ENCODE measurements at places on chromosomes 16 and 17.

GRCh38 chr17:34614698-34615097 is 35.3 kb downstream of the TMEM132E start:
- DNase-seq = no peak

DNA sequence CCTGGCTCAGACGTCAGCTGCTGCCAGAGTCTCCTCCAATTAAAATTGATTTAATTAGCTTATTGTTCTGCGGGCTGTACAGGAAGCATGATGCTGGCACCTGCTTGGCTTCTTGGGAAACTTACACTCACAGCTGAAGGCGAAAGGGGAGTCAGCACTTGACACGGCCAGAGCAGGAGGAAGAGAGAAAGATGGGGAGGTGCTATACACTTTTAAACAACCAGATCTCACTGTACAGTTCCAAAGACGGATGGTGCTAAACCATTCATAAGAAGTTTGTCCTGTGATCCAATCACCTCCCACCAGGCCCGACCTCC is 1.4 kb upstream of the PRDM7 start:
- DNase-seq = no peak

- no peak for DNase-seq
Measured at GRCh38 chr17:80109066-80109660, 7.8 kb downstream of the GAA start.

- no peak for DNase-seq
Measured at GRCh38 chr16:12541672-12542071, 262.0 kb downstream of the CPPED1 start.

DNA sequence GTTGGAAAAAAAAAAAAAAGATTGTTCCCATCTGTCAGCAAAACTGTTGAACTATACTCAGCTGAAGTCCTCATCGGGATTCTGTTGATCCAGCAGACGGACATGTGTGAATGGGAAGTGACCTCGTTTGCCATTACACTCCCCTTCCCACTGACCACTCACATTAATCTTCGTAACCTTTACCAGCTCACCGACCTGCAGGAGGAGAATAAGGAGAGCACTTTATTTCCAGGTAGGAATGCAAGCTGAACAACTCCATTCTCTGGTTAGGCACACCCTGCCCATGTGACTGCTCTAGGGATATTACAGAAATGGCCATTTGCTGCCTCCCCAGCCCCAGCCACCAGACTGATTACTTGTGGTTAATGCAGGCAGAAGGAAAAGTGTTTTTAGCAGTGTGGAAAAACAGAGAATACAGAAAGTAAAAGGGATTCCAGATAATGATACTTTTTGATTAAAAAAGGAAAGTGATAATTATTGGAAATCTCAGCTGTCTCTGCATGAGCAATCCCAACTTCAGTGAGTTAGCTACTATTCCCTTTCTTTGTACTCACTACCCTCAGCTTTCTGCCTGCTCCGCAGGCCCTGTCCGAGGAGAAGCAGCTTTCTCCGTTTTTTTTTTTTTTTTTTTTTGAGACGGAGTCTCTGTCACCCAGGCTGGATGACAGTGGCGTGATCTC is 23.6 kb upstream of the YWHAE start:
- no peak for DNase-seq

DNA sequence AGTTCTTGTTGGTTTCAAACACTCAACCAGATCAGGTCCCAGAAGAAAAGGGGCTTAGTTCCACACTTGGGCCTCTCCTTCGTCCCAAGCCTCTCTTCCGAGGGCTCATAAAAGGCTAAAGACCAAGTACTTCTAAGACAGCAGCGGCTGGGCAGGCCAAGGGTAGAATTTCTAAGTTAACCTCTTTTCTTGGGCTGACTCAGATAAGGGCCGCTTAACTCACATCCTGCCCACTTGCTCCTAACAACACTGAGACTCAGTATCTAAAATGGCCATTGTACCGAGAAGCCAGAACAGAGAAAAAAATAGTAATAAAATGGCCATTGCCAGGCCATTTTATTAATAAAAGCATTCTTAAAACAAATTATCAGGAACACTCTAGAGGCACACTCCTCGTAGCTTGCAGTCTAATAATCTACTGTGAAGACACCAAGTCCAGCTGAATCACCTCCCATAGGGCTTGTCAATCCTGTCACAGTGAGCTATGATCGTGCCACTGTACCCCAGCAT is 42.1 kb downstream of the RANBP10 start:
- no peak for DNase-seq

GRCh38 chr16:68605746-68606145 is 39.4 kb upstream of the CDH3 start:
- DNase-seq = no peak

GRCh38 chr16:58329135-58329534 is 34.3 kb upstream of the PRSS54 start:
- no peak for DNase-seq

- DNase-seq = no peak
Measured at GRCh38 chr16:1443403-1443973, 868 bp downstream of the CCDC154 start.

- DNase-seq = no peak
Measured at GRCh38 chr17:40956401-40957254, 10.1 kb downstream of the KRT39 start.

DNA sequence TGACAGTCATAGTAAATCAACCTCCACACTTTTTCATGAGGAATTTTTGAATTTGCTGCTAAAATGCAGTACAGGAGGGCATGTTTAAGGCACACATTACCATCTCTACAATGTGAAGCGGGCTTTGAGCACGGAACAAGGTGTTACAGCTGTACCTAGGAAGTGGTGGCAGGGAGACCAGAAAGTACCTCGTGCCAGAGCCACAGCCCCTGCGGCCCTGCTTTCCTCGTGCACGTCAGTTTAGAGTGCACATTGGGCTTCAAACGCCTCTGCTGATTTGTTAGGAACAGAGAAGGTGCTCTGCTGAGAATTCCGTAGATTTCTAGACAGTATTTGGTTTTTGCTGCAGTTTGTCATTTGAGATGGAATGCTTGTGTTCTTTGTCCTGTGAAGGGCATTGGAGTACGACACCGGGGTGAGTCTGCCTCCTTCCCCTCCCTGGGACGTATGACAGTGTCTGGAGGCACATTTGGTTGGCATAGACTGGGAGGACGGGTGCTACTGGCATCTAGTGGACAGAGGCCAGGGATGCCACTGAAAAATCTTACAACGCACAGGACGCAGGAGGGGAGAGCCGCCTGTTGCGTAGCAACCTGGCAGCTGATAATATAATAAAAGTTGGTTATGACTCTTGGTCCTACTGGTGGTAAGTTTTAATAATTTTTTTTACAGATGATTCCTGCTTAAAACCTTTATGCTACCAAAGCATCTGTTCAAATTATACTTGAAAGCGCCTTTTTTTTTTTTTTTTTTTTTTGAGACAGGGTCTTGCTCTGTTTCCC is 9.1 kb downstream of the FOXK2 start:
- no peak for DNase-seq

- DNase-seq = no peak
Measured at GRCh38 chr17:7714721-7715594, 2.6 kb upstream of the DNAH2 start.
